GM12864 (cell line): ENCODE measurements at places on chromosomes 7 and 10.

- no peak for DNase-seq
Measured at GRCh38 chr7:54824655-54825054, 65.6 kb upstream of the SEC61G start.

DNA sequence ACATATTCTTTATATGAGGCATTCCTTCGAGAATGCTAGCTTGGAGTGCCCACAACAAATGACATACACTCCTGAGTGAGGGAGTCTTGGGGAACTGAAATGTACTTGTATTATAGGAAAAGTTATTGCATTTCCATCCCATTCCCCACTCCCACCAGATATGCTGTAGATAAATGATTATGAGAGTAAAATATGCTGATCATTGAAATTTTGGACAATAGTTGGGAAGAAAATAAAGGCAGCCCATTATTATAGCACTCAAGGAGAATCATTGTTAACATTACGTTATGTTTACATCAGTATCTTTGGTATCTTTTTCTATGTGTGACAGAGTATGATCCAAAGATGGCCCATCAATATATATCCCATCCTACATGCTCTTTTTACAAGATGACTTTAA lies 194.4 kb downstream of the GATA3 start:
- no peak for DNase-seq

DNA sequence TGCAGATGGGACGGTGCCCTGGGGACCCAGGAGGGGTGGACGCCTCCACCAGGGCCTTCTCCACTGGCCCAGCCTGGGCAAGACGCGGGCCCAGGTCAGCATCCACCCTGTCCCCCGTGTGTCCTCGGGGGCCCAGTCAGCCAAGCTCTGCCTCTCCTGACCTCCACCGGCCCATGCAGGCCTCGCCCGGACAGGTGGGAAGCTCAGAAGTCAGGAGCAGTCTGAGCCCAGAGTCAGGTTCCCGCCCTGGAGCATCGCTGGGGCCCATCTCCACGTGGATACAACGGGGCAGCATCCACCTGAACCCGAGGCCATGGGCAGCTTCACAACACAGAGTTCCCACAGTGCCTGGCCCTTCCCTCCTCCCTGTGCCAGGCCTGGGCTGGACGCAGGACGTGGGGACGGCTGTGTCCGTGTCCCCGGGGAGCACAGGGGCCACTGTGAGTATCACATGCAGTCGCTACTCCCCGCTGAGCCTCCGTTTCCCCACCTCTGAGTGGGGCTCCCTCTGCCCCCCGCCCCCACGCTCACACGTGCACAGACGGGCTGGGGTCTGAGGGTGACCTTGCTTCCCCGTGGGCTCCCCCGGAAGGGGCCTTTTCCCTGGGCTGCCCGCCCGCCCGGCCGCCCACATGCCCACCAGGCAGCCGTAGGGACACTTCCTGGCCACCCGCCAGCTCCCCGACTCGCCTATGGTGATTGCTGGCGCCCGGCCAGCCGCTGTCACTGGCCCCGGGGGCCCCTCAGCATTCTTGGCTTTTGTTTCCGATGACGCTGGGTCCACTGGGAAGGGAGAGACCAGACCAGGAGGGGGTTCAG lies 64.3 kb downstream of the PDGFA start:
- DNase-seq: no peak

- DNase-seq: no peak
Measured at GRCh38 chr7:137547485-137547884, 204.0 kb upstream of the PTN start.

DNA sequence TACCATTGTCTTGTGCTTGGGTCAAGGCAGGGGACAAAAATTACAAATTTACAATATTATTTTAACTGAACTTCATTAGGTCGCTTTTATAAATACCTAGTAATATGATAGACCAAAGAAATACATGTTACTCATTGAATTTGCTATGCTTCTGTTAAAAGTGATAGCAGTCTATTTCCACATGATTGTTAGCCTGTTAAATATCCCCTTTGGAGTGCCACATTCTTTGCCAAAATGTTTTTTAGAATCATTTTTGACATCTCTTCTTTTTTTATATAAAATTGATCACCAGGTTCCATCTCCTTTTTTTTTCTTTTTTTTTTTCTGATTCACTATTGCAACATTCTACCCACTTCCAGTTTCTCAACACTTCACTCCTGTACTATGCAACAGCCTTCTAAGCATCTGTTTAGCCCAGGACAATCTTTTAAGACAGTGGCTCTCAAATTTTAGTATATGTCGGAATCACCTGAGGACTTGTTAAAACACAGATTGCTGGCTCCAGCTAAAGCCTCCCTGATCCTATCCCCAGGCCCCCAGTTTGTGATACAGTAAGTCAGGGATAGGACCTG lies 16.4 kb upstream of the NDUFA5 start:
- DNase-seq: no peak

DNA sequence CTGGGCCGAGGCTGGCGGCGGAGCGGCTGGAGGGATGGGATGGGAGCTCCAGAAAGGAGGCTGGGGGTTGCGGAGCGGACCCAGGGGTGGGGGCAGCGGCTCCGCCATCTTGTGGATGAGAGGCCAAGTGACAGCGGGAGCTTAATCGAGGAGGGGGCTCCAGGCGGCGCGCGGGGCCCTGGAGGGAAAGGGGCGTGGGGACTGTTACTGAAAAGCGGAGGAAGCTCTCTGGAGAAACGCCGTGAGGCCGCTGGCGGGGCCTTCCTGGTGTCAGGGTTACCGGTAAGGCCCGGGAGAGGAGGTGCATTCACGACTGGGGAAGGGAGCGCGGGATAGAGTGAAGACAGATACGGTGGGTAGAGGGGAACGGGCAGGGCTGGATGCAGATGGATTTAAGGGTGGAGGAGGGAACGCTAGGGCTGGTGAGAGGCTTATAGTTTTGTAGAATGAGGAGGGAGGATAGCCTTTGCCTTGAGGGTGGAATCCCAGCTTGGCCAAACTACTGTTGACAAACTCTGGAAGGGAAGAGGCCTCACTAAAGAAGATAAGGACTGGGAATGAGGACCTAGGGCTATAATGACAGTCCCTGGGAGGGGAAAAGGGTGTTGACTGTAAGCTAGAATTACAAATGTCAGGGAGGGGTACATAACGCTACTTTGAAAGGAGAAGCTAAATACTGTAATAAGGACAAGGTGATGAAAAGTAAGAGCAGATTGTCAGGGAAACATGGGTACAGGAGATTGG lies 535 bp downstream of the BTRC start:
- DNase-seq: no peak

DNA sequence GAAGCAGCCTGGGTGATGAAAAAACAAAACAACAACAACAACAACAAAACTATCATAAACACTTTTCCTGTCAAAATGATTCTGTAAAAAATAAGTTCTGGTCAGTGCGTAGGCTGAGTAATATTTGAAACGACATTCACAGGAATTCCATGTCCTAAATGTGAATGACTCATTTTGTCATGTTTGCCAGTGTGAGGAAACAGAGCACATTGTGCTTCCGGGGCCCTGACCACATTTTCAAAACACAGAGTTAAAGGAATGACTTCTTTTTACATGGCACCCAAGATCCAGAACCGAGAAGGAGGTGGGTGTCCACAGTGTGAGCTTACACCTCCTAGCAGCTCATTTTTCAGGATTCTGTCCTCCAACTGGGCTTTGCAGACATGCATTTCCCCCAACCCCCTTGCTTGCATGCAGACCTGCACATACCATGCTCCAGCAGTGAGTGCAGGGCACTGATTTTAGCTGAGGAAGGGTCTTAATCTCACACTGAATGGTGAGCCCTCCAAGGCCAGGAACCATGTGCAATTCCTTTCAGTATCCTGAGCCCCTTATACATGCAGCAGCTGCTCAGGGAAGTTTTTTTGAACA lies 3.0 kb downstream of the CLRN3 start:
- DNase-seq: no peak
